Stimulated activated CD4-positive, alpha-beta T cell treated with anti-CD3 and anti-CD28 coated beads, TNF-alpha, amount 100 ng/mL, for 24 hours (primary cell): ENCODE measurements at places on chromosomes 11 and 22.

DNA sequence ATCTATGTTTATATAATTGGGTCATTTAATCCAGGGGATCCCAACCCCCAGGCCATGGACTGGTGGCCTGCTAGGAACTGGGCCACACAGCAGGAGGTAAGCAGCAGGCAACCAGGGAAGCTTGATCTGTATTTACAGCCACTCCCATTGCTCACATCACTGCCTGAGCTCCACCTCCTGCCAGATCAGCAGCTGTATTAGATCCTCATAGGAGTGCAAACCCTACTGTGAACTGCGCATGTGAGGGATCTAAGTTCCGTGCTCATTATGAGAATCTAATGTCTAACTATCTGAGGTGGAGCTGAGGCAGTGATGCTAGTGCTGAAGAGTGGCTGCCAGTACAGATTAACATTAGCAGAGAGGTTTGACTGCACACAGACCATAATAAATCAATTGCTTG, 32.8 kb downstream of the MS4A2 start:
- DNase-seq, result no peak

DNA sequence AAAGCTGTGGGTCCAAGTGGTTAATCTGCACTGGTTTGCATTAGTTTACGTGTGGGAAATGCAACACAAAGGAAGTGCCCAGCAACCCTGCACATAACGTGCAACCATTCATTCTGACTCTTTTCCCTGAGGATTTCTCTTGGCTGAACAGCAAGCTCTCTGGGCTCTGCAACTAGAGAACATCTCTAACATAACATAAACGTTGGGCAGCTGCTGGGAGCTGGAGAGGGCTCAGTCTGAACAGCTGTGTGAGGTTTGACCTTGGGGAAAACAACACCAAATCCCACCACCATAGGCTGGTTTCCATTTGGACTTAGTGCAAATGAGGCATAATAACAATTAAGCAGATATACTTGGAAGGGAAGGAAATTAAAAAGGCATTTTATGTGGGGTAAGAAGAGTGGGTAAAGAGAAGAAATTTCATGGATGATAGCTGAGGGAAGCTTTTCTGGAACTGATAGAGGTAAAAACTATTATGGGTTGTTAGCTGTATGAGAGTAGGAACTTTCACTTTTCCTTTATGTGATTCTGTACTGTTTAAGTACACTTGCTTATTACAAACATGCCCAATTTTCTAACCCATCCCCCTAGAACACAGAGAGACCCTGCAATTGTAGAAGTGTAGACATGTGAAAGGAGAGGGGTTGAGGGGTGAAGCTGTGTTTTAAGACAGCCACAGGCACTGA, 76.2 kb downstream of the SNX19 start:
- no peak for DNase-seq

- DNase-seq, result no peak
Measured at GRCh38 chr22:44349594-44349993, 36.8 kb upstream of the SHISAL1 start.

DNA sequence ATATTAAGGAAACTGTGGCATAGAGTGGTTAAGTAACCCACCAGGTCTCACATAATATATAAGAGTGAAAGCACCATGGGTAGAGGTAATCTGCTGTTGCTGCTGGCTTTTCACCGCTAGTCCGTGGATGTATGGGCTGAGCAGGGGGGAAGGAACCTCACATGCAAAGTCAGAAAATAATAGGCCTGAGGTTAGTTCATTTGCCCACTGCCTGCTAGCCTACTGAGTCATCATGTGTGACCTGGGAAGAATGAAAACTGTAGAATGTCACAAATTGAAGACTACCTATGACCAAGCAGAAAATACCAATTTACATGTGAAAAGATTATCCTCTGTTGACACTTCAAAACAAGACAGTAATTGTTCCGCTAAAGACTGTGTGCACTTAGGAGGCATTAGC, 560.1 kb upstream of the FAT3 start:
- no peak for DNase-seq

GRCh38 chr11:65274735-65275682, 13.2 kb downstream of the POLA2 start:
- DNase-seq, result no peak

- DNase-seq, result no peak
Measured at GRCh38 chr11:61702701-61703312, 22.6 kb downstream of the DAGLA start.
